Caco-2 (cell line): ENCODE measurements at places on chromosomes 7 and 10.

DNA sequence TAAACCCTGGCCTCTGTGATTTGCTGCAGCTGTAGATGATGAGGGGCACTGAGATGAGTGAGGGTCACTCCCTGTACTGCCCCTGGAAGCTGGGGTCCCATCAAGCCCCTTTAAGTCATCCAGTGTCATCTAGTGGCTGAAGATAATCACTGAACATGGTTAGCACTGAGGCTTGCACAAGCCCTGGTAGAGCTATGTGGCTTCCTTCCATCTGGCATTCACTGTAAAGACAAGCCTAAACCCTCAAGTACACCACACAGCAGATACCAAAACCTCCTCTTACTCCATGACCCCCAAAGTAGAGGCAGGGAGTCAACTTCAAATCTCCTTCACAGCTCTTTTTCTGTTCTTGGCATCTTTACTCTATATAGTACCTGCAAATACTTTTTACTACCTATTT, 72.7 kb upstream of the MRLN start:
- no peak for DNase-seq

DNA sequence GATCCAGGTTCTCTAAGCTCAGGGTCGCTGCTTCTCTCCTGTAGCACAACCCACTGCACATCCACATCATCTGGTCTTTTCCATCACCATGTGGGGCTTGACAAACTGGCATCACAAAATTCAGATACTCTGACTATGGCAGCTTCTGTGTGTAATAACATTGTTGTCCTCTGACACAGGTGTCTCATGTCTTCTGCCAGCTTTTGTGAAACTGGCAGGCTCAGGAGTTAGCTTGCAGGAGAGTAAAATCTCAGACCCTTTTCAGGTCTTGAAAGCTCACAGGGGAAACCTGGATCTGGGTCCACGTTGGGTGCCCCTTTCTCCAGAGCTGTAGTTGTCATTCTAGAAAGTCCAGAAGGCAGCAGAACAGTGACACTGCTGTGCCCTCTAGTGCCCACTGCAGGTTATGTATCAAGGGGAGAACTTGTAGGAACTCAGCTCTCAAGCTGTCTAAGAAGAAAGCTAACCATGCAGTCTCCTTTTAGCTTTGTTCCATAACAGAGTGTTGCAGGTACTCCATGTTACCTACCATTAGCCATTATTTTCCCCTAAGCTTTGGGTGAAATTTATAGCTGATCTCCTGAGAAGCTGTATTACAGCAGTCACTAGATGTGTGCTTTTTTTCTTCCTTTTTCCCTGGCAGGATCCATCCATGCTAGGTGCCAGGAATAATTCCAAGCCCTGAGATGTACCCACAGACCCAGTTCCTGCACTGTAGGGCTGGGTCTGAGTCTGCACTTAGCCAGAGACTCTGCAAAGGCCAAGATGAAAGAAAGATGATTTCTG, 102.7 kb downstream of the ZNF248 start:
- DNase-seq, result peak; percentile 58

DNA sequence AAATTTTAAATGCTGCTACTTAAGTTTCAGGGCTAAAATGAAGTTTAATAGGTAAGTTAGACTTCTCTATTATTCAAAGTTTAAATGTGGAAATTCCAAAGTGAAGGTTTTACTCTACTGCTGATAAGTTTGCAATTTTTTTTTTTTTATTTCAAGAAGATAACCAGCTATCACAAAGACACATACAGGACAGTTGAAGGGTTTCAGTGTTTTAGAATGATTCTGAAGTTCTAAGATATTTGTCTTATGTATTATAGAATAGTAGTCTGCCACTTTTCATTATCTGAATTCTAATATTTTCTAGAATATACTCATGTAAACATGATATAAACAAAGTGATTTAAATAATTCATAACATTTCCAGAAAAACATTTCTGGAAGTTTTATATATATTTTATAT, 7.0 kb upstream of the CD36 start:
- no peak for DNase-seq

GRCh38 chr10:97376413-97376812, 24.7 kb downstream of the RRP12 start:
- no peak for DNase-seq

- DNase-seq, result no peak
Measured at GRCh38 chr7:4307316-4308204, 374.5 kb upstream of the FOXK1 start.

DNA sequence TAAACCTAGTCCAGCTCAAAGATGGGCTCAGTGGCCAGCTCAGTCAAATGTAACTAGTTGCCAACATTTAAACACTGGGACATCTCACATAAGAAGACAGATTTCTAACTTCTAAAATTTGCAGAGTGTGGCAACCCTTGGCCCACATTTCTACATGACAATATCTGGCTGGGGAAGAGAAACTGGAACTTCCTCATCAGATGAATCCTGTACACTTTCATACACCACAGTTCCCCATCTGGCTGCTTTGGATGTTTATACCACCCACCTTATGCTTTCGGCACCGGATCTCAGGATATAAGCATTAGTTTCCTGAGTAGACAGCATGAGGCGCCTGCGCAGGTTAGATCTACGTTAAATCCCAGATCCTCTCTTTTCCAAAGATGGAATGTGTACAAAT, 199.3 kb downstream of the PRKG1 start:
- no peak for DNase-seq
